Fibroblast of pulmonary artery (primary cell): ENCODE measurements at places on chromosomes 4 and X.
A peak's percentile ranks its signal among the peaks of the same experiment; 100 is the strongest.

DNA sequence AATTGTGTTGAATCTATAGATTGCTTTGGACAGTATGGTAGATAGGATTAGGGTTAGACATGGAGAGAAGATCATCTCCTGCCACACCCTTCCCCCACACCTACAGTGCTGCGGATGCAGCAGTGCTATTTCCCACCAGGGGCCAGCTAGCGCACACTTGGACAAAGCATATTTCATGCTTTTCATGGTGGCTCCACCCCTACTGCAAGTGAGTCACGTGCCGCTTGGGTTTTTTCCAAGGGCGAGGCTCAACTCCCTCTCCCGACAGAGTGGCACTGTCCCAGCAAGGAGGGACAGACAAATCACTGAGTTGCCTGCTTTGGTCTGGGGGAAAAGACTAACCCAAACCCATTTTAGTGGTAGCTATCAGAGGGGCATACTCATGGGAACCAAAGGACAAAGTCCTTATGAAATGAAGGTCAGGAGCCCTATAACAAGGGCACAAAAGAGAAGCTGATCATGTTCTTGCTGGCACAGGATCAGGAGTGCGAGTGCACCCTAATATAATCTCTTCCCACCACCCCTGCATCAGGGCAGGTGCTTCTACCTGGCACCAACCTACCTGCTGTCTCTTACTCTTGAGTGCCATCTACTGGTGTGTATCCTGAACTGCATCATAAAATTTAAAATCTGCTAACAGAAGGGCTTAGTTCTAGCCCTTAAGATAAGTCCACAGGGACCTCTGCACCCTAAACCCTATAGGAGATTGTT lies 55.1 kb upstream of the PGAM4 start:
- DNase-seq = peak; percentile 10

DNA sequence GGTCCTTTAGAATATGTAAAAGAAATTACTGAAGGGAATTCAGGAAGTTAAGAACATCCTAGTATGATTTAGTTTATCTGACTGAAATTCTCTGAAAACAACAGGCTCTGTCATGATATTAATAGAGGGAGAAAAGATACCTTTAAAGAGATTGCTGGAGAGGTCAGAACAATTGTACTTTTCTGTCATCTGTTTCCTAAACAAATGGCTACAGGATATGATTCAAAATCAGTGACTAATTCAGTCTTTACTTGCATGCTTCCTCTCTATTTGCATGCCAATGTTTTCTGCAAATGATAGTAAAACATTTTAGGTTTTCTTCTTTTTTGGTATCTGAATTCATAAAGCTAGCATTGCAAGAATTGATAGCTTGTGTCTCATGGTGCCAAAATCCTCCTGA lies 616.7 kb upstream of the PCDH7 start:
- peak; percentile 46 for DNase-seq

GRCh38 chr4:188780686-188781085 lies 641.4 kb downstream of the TRIML1 start:
- no peak for DNase-seq

GRCh38 chr4:39066371-39066770 lies 4.3 kb downstream of the KLHL5 start:
- peak; percentile 23 for DNase-seq

GRCh38 chr4:15870921-15871664 lies 67.4 kb downstream of the FGFBP1 start:
- DNase-seq = no peak

GRCh38 chrX:18455384-18455783 lies 30.0 kb downstream of the CDKL5 start:
- DNase-seq = no peak

DNA sequence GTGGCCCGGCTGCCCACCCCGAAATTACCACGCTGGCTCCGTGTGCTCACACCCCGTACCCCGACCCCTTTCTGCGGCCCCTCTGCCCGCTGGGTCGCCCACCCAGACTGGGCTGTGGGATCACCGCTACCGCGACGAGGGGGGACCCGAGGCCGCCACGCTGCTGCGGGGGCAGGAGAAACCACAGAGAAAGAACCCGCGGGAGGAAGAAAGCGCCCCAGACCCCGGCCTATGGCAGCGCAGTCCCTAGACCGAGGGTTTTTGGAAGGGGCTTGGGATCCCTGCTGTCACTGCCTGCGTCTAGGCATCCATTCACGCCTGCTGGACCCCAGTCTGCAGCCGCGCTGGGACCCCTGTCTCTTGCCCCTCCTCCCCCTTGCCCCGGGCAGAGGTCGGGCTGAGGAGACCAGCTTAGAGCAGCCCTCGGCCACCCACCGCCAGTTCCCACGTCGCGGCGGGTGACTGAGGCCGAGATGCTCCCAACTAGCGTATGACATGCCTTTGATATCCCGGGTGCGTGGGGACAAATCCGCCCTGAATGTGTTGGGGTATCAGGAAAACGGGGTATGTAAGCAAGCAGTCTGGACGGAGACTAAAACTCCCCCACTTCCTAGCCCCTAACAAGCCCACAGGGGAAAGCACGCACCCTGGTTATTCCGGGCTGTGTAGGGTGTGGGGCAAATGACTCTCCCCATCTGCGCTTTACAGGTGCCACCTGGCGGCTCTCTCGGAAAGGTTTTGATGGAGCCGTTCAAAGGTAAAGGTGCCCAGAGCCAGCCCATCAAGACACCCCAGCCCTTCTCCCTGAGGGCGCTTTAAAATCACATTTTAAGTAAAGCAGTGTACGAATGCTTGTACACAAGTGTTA lies 862 bp upstream of the INPP4B start:
- DNase-seq = peak; percentile 20

DNA sequence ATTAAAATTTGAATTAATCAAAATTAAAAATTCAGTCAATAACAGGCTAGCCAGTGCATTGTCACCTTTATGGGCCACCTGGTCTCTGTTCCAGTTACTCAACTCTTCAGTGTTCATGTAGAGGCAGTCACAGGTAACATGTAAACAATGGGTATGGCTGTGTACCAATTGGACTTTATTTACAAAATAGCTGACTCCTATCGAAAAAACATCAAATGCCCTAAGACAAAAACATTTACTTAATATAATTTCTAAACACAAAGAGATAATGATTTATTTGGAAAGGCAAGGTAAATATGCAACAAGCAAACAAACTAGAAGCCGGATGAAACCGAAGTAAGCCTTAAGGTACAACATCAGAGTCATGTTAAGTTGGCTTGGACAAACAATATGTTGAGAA lies 8.8 kb downstream of the TMEM150C start:
- no peak for DNase-seq

GRCh38 chr4:129350834-129351721 lies 255.1 kb downstream of the C4orf33 start:
- DNase-seq = no peak

DNA sequence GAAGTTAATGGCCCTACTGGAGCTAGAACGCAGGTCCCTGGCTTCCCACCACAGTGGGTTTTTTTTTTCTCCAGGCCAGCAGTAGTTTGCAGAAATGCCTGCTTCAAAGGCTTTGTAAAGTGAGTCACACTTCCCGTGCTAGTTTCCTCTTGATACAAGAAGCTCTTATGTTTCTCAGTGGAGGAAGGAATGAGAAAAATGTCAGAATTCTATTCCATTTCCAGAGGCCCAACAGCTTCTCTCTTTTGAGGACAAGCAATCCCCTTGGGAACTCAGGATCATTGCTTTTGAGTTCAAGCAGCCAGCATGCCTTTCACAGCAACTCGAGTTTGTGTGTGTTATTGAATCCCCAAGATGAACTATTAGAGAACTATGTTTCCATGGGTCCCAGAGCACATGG lies 134.3 kb downstream of the GUCY2F start:
- DNase-seq = peak; percentile 86

DNA sequence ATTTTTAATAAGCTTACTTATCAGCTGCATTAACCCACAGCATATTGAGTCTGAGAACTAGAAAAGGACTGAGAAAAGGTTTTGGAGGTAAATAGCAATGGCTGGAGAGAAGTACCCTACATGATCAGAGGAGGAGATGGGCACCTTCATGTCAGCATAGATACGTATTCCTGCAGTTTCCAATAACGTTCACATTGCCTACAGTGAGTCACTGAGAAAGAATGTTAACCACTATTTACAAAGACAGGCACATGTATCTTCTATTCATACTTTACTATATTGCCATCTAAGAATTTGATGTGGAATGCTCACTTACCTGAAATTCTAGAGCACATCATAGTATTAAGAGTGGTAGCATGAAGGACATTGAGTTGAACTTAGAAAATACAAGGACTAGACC lies 92.5 kb downstream of the TLL1 start:
- DNase-seq = no peak

- DNase-seq = no peak
These were observed 13.6 kb upstream of the HELT start for GRCh38 chr4:185004562-185005218.

DNA sequence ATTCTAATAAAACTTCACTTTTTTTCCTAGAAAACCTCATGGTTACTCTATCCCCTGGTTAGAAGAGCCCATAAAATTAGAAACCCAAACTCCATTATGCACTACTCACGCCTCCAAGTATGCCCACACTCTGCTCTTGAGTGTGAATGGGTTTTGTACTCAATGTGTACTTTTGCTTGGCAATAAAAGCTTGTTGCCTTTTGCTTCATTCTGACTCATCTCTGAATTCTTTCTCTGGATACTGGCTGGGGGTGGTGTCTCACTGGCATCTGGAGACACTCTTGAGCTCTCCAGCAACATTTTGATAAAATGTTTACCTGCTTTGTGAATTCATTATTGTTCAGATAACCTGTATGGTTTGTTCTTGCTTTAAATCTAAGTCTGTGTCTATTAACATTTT lies 963.3 kb downstream of the TRAM1L1 start:
- no peak for DNase-seq

DNA sequence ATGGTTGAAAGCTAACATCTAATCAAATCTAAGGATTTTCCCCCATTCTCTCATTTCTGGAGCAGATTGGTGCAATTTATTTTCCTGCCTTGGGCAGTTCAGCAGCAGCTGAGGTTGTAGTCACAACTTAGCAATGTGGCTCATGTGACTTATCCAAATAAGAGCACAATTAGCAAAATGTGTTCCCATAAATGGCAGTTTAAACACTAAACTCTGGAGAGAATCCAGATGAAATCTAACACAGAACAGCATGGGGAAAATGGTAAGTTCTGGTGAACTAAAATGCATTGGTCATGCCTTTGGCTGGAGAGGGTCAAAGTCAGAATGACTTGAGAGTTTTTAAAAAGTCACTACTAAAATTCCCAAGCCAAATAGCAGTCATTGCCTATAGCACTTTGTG lies 422.6 kb upstream of the DIPK2B start:
- peak; percentile 75 for DNase-seq

DNA sequence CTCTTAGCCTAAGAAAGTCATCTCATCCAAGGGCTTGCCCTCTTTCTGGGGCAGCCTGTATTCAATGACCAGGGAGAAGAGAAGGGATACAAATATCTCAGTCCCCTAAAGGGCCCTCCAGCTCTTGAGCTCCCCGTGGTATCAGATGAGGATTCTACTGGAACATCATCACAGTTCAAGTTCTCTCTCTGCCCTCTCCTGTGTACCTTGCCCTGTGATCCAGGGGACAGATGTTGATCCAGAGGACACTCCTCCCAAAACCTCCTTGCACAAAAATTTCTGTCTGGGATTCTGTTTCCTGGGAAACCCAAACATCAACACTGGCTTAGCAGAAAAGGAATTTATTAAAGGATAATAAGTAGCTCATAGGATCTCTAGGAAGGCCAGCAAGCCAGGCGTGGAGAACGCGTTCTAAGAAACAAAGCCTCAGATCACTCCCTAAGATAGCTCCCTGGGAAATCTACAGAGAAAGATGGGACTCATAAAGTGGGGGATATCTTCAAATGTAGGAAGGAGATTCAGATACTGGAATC lies 296.3 kb upstream of the KLF3 start:
- no peak for DNase-seq

GRCh38 chr4:174930895-174931294 lies 12.7 kb downstream of the ADAM29 start:
- DNase-seq = no peak

DNA sequence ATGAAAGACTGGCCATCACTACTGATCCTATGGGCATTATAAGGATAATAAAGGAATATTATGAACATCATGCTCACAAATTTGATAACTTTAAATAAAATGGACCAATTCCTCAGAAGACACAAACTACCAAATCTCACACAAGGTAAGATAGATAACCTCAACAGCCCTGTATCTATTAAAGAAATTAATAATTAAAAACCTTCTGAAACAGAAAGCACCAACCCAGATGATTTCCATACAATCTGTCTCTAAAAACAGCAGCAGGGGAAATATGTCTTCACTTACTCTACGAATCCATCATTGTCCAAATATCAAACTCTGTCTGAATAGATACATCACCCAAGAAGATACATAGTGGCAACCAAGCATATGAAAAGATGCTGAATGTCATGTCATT lies 55.2 kb downstream of the LCORL start:
- DNase-seq = no peak

DNA sequence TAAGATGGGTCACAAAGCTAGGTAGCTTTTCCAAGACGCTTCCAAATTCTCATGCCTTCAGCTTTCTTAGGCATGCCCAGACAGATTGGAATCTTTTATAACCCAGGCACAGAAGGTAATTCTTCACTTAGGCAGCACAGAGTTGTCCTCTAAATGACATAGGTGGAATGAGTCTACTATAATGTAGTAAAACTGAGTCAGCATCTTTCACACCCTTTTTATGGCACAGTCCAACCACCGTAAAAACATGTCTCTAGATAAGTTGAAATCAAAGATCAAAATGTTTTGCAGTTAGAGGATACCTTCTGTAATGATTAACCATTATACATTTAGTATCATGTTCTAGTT lies 128.4 kb upstream of the FAT1 start:
- DNase-seq = no peak
